ENCODE measurements at places on chromosomes 12 and 14.

DNA sequence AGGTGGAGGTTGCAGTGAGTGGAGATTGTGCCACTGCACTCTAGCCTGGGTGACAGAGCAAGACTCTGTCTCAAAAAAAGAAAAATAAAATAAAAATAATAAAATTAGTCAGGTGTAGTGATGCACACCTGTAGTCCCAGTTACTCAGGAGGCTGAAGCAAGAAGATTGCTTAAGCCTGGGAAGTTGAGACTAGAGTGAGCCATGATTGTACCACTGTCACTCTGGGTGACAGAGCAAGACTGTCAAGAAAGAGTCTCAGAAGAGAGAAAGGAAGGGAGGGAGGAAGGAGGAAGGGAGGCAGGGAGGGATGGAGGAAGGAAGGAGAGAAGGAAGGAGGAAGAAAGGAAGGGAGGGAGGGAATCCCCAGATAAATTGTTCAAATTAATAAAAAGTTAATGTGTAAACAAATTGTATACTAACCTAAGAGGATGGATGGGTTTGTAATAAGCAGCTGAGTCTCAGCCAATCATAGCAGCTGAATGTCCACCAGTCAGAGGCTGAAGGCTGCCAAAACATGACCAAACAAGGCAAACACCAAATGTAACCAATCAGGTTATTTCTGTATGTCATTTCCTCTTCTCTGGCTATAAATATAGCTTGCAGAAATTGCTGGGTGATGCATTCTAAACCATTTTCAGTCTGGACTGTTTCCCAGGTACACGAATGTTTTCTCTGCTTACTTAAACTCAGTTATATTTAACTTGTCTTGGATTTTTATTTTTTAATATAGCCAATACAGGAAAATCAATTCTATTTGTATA is 6.1 kb upstream of the CDCA4 start:
- DNase-seq: no peak

DNA sequence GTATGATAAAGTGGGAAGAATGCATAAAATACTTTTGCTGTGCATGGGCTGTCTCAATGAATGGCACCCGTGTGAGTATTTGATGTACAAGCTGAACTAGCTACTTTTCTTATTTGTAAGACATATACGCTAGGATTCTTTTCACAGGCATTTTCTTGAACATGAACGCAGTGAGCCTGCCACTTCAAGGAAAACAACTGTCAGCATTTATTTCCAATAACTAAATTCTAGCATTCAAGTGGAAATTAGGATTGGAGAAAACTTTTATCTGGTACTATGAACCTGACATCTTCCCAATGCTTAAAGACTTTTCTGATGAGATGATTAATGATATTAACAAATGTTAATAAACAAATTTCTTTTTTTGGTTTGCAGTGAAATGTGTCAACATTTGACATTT is 45.7 kb downstream of the UTP20 start:
- DNase-seq: no peak

DNA sequence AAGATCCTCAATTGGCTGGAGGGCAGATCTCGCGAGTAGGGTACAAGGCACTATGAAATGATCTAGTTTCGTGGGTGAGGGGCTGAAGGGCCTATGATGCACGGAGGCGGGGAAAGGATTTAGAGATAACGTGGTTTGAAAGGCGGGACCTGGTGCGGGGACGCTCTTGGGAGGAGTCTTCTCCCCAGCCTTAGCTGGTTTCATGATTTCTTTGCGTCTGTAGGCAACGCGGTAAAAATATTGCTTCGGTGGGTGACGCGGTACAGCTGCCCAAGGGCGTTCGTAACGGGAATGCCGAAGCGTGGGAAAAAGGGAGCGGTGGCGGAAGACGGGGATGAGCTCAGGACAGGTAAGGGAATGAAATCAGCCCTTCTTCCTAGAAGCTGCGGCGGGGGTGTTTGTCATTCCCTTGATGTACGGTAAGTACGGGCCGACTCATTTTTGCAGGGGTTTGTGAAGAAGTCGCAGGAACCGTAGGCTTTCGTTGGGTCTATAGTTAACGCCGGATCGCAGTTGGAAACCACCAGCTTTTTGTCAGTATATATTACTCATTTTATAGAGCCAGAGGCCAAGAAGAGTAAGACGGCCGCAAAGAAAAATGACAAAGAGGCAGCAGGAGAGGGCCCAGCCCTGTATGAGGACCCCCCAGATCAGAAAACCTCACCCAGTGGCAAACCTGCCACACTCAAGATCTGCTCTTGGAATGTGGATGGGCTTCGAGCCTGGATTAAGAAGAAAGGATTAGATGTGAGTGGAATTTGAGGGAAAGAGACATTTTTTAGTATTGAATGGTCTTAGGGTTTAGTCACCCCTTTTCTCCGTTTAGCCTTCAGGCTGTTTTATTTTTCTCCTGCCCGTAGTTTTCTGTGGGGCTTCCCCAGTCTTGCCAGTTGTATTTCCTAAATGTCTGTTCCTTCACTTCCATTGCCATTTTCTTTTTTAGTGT is 602 bp downstream of the APEX1 start:
- no peak for DNase-seq

DNA sequence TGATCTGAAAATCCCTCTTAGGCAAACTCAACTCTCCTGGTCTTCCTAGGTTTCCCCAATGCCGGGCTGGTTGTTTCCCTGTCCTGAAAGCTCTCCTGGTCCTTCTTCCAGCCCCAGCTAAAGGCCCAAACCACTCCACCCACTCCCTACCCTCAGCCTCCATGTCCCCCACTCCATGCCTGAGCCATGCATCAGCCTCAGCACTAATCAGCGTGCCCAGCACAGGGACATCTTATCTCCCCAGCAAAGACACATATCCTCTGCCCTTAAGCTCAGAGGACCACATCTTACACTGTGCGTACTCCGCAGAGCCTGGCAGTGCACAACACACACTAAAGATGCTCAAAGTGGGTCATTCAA is 25.9 kb downstream of the ACTN1 start:
- DNase-seq: no peak

GRCh38 chr14:105897725-105898113 is 371.3 kb downstream of the TMEM121 start:
- no peak for DNase-seq

DNA sequence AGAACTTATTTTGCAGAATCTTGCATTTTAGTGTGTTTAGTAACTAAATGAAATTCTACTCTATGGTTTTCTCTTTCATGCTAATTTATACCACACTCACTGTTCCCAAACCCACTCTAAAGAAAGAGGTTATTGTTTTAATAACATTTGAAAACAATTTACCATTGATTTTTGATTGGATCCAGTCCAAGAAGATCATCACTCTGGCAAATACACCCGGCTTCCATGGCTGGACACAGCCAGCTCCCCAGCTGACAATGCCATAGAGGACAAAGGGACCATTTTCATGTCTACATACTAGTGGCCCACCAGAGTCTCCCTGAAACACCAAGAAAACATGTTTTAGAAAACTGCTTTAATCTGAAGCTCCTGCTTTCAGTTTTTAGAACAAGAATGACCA is 42.4 kb downstream of the OVCH1 start:
- no peak for DNase-seq

DNA sequence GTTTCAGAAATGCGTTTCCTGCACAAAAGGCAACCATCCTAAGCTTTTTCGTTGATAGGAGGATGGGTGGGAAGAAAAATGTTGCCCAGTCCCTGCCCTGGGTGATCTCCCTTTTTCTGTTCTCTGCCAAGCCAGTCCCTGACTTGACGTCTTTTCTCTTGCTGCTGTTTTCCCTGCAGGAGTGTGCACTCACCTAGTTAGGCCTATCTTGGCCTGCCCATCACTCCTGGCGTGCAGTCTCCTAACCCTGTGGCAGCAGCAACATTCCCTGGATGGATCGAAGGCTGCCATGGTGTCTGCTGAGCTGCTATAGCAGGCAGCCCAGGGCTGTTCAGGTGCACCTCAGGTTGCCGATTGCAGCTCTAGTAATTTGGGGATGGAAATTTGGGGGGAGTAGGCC is 1.2 kb downstream of the UNC119B start:
- no peak for DNase-seq

GRCh38 chr14:89144066-89144465 is 273.0 kb downstream of the FOXN3 start:
- DNase-seq: no peak

DNA sequence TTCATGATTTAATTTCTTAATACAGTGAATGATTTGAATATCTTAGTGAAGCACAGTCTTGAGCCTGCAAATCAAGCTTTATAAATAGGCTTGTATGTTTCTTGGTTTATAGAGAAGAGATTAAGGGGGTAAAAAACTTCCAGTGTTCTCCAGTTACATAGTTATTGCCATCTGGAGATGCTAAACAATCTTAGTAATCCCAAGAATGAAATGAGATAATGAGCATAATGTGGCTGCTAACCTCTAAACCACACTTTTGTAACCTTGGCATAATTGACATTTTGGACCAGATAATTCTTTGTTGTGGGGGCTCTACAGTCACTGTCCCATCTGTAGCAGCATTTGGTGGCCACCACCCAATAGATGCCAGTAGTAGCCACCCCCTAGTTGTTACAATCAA is 316.8 kb downstream of the CCDC91 start:
- DNase-seq: peak; percentile 40

DNA sequence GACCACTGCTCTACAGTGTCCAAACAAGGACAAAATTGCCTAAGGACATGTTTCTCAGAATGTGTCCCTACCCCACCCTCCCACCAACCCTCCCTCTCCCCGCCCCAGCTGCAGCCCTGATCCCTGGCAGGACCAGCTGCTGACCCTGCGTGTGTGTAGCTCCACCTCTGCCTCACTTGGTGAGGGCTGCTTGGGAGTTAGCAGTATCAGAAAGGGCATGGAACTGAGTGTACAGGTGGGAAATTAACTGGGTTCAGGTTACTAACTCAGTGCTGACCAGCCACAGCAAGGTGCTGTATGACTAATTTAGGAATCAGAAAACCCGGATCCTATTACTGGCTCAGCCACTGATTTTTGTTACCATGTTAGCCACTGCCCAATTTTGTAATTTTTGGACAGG is 11.3 kb upstream of the PLEKHD1 start:
- no peak for DNase-seq

GRCh38 chr12:108634341-108634751 is 652 bp upstream of the SELPLG start:
- no peak for DNase-seq

DNA sequence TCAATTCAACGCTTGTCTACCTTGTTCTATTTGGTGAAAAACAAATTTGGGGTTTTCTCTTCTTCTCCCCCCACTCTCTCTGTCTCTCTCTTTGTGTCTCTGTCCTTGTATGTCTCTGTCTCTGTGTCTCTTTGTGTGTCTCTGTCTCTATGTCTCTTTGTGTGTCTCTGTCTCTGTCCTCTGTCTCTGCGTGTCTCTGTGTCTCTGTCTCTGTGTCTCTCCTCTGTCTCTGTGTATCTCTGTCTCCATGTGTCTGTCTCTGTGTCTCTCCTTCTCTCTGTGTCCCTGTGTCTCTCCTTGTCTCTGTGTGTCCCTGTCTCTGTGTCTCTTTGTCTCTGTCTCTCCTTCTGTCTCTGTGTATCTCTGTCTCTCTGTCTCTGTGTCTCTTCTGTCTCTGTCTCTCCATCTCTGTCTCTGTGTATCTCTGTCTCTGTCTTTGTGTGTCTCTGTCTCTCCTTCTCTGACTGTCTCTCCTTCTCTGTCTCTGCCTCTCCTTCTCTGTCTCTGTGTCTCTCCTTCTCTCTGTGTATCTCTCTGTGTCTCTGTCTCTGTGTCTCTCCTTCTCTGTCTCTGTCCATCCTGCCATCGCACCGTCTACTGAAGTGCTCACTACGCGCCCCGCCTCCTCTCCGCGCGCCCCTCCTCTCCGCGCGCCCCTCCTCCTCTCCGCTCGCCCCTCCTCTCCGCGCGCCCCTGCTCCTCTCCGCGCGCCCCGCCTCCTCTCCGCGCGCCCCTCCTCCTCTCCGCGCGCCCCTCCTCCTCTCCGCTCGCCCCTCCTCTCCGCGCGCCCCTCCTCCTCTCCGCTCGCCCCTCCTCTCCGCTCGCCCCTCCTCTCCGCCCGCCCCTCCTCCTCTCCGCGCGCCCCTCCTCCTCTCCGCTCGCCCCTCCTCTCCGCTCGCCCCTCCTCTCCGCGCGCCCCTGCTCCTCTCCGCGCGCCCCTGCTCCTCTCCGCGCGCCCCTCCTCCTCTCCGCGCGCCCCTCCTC is 12.8 kb downstream of the LRCOL1 start:
- DNase-seq: no peak

DNA sequence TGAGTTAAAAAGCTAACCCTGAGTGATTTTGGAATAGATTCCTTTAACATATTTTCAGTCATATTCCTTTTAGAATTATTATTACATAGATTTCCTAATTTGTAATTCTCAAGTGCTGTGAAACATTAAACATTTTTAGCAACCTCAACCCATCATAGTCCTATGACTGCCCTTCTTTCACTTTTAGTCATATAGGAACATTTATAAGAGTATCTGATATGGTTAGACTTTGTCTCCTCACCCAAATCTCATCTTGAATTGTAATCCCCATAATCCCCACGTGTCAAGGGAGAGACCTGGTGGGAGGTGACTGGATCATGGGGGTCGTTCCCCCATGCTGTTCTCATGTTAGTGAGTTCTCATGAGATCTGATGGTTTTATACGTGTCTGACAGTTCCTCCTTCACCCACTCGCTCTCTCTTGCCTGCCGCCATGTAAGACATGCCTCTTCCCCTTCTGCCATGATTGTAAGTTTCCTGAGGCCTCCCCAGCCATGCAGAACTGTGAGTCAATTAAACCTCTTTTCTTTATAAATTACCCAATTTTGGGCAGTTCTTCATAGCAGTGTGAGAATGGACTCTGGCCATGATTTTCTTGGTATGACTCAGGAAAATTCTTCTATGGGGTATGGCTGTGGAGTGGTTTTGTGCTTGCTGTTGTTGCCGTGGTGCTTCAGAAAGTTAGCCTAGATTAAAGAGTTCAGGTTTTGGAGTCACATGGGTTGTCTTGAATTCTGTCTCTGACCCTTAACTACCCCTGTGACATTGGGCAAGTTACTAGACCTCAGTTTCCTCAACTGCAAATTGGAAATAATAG is 83.9 kb downstream of the FUT8 start:
- no peak for DNase-seq

DNA sequence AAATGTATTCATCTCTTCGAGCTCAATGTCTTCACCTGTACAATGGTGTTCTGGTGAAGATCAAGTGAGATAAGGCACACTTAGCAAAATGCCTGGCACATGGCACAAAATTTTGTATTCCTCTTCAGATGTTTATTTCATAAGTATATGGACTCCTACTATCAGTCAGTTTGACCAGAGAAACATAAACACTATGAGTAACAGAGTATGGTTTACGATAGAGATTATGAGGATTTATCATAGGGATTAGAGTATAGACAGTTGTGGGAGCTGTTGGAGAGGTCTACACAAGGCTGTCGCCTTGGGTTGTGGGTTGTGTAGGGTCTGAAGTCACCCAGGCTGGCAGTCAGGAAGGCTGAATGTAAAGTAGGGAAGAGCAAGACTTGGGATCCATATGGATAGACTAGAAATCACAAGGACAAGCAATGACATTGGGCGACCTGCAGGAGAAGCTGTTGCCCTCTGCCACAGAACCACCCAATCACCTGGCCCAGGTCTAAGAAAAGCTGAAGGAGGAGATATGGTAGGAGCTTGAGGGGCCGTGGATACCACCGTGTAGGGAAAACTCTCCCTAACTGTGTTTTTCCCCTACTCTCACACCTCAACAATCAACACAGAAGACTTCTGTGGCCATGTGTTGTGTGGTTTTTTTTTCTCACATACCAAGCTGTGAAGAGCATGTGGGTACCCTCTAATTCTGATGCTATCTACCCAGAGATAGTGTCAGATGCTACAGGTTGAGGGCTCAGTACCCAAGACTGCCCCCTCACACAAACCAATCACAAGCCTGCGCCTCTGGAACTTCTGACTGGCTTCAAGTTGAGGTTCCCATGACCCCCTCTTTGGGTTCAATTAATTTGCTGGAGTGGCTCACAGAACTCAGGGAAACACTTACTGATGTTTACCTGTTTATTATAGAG is 27.2 kb upstream of the RESF1 start:
- no peak for DNase-seq
